ENCODE measurements at places on chromosomes 16 and 17.

GRCh38 chr17:40290629-40291280 is 3.1 kb downstream of the CDC6 start:
- DNase-seq = no peak

DNA sequence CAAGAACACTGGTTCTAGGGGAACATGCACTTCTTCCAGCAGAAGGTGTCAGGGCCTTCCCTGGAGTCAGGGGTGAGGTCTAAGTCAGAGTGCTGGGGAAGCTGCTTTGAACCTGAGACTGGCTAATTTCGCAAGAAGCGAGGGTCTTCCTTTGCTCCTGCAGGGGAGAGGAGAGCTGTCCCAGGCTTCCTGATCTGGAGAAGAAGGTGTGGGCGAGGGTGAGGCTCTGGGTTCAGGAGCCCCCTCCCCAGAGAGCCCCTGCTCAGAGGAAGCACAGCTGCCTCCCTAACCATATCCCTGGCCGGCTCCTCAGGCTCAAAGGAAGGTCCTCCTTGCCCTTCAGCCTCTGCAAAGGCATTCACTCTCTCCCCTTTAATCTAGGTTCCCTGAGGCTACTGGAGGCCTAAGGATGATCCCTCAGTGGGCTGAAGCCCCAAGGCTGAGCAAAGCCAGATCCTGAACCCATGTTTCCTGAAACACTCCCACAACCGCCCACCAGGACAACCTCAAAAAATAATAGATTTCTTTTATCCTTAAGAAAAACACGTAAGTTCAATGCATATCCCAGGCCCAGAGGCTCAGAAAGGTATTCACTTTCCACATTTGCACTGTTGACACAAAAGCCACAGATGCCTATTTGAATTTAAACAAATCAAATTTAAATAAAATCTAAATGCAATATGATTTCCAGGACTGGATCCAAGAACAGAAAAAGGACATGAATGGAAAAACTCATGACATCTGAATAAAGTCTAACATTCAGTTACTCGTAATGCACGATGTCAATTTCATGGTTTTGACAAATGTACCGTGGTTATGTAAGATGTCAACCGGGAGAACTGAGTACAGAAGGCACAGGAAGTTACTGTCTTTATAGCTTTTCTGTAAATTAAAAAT is 71.5 kb upstream of the RCVRN start:
- no peak for DNase-seq

GRCh38 chr16:22373662-22374310 is 633 bp downstream of the CDR2 start:
- peak; percentile 20 for DNase-seq

DNA sequence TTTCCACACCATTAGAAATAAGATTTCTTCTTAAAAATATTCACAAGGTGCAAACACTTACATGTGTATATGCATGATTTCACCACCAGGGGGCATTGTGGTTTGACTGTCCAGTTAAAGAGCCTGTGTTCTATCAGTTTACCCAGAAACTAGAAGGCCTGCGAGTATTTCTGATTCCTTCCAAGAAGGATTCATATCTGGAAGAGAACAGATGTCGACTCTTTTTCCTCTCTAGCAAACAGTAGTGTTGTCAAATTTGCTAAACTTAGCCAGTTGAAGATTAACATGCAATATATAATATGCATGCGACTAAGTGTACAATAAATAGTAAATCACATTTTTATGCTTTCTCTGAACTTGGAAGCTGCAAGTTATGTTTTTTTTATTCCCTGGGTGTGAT is 404.1 kb downstream of the WWOX start:
- DNase-seq = peak; percentile 50

- peak; percentile 30 for DNase-seq
Observed at GRCh38 chr16:53159781-53160436, 105.1 kb downstream of the CHD9 start.

GRCh38 chr16:84599521-84600202 is 18.2 kb downstream of the COTL1 start:
- no peak for DNase-seq

- DNase-seq = no peak
Observed at GRCh38 chr17:71320009-71320796, 800.6 kb upstream of the SOX9 start.

DNA sequence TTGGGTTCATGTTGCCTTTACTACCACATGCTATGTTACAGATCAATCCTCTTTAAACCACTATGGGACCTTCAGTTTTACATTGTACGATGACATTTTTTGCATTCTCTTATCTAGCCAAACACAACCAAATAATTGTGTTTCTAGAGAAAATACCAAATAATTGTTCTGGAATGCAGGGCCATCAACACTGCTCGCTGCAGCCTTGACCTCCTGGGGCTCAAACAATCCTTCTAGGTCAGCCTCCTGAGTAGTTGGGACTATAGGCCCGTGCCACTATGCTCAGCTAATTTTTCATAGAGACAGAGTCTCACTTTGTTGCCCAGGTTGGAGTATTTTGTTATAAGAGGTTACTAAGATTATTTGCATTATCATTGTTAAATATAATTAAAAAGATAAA is 237.5 kb upstream of the PMFBP1 start:
- DNase-seq = no peak

- DNase-seq = no peak
Observed at GRCh38 chr17:48720266-48721008, 1.9 kb downstream of the PRAC1 start.

- no peak for DNase-seq
Observed at GRCh38 chr17:81431545-81432482, 36.6 kb downstream of the BAHCC1 start.

DNA sequence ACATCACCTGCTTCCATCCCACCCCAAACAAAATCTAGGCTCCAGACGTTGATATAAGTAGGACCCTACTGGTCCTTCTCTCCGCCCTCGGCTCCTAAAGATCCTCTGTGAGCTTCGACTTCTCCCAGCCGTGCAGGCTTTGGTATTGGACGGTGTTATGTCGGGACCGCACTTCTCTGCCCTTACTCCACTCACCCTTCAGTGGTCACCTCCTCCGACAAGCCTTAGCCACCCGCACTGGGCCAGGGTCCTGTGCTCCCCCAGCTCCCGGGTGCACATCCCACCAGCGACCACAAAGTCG is 1.6 kb downstream of the PSMB10 start:
- DNase-seq = no peak

- DNase-seq = no peak
Observed at GRCh38 chr17:15659236-15659635, 24.9 kb downstream of the TRIM16 start.

GRCh38 chr16:66287926-66288325 is 78.6 kb upstream of the CDH5 start:
- no peak for DNase-seq

DNA sequence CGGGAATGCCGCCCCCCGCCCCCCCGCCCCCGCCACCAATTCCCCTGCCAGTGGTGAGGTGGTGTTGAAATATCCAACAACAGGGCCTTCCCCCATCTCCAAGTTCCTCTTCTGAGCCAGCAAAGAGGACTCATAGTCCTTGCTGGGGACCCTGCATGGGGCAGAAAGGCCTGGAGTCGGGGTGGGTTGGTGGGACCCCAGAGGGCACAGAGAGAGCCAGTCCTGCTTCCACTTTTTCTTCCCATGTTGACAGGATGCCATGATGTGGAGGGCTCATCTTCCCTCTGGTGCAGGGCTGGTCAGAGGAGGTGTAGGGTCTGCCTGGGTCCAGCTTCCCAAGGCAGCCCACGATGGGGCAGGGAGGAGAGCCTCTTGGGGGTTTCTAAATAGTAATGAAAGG is 49.0 kb upstream of the PIK3R6 start:
- DNase-seq = no peak

DNA sequence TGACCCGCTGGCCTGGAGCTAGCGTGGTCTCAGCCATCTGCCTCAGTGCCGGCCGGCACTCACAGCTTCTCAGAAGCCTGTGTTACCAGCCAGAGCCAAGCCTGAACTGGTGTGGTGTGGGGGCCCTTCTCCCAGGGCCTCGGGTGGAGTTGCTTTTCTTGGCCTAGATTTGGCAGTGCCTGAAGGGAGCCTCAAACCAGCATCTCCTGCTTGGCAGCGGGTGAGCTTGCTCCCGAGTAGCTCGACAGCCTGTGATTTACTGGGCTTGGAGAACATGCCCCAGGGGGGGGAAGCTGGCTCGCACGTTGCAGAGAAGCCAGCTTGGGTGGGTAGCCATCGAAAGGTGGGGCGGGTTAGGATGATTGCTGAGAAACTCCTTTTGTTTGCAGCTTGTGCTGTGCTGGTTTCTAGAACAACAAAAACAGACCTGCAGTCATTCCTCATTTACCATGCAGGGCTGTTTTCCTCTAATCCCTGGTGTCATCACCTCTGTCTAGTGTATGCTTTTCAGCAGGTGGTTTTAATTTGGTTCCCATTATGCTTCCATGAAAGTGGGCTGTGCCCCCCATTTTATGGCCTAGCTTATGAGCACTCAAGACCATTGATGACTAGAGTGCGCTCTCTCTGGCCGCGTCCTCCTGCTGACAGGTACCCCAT is 42.2 kb downstream of the TBCD start:
- no peak for DNase-seq

DNA sequence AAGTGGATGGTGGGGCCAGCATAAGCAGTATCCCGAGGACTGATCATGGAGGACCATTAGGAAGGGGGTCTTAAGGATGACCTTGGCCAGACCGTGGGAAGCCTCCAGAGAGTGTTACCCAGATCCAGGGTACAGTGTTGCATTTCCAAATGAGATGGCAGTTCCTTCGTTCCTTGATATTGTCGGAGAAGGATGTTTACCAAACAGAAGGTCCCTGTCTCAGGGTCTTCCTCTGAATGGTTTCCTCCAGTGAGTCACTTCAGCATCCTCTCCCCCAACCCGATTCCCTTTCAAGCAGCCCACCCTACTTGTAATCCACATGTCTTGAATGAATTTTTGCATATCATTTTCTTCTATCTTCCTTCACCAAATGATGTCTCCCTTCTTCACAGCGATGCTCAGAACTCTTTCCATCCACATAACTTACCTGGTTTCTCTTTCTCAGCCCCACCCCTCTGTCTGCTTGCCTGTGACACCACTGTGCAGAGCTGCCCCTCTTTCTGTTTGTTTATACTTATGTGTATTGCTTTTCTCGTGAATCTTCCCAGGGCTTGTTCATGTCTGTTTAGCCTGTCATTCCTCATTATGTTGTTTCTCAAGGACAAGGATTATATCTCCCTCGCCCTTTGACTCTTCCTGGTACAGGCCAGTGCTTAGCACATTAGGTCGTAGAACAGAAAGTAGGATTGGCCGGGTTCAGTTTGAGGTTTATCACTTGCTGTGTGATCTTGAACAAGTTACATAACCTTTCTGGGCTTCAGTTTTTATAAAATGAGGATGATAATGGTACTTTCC is 5.7 kb downstream of the GOSR2 start:
- no peak for DNase-seq

DNA sequence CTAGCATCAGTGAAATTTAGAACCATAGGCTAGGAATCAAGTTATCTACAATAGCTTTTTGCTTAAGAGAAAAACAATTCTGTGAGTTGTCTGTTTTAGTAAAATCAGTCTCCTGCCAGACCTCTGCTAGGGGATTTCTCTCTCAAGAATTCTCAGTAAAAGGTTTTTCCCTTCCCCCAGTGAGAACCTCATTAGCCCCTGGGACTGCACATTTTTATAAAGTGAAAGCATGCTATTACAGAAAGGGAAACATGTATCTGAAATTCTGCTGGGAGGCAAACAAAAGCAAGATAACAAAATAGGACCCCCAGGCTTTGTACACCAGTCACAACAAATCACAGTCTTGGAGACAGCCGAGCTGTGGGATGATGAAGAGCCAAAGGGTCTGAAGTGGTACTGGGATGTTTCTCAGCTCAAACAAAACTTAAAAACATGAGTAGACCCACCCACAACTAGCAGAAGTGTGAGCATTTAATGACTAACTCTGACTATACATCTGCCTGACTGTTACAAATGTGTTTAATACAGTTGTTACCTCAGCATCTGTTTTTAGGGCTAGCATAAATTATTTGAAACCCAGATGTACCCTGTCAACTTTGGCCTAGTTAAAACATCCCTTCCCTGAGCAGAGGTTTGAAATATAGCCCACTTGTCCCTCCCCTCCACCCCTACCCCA is 20.0 kb upstream of the GLG1 start:
- DNase-seq = no peak

- DNase-seq = no peak
Observed at GRCh38 chr17:17824119-17824782, 12.5 kb downstream of the SREBF1 start.

GRCh38 chr16:69466547-69466946 is 42.1 kb downstream of the CYB5B start:
- DNase-seq = no peak

- no peak for DNase-seq
Observed at GRCh38 chr16:68190081-68190480, 45.8 kb downstream of the ESRP2 start.

DNA sequence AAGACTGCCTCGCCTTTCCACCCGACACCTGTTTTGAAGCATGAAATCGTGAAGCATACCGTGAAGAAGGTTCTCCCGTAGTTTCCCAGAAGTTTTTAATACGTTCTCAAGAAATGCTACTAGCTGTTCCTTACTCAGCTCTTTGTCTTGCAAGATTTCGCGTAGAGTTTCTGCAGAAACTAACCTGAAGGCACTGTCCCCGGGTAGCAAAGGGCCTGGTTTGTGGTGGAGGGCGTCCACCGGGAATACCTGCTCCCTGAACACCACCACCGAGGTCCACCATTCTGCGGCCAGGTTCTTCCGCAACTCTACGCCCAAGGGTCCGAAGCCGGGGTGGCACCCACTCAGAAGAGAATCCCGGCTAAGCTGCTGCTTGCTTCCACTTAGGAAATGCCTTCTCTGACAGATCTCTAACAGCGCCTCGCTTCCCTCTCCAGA is 487 bp downstream of the POLG2 start:
- no peak for DNase-seq

GRCh38 chr16:4303973-4304372 is 11.9 kb upstream of the GLIS2 start:
- no peak for DNase-seq

DNA sequence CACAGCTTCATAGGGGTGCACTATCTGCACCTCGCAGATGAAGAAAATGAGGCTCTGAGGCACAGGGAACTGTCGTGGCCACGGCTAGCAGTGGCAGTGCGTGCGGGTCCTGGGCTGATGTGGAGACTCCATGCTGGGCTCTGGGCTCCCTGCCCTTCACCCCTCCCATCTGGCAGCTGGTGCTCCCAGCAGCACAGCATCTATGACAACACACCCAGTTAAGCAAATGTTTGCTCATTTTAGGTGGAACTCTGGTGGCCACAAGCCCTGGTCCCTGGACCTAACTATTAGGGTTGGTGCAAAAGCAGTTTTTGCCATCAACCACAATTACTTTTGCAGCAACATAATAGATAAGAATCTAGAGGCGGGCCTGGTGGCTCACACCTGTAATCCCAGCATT is 30.9 kb downstream of the IFT140 start:
- DNase-seq = no peak
